ENCODE measurements at places on chromosomes 5 and 9.

- no peak for DNase-seq
Measured at GRCh38 chr5:106171132-106171531, 1499.6 kb downstream of the EFNA5 start.

DNA sequence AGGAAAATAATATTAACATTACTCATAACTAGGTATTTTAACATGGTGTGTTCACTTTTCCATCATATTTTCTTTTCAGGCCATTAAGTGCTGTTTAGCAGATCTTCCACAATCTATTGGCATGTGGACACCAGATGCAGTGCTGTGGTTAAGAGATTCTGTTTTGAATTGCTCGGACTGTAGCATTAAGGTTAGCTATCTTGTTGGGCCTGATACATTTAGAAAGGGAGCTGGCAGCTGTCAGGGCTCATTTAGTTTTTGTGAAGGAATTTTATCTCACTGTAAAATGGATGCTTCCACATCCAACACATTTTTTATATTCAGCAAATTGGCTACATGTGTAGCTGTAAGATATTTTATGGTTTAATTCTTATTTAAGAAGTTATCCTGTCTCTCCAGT is 20.7 kb upstream of the TMOD1 start:
- no peak for DNase-seq

DNA sequence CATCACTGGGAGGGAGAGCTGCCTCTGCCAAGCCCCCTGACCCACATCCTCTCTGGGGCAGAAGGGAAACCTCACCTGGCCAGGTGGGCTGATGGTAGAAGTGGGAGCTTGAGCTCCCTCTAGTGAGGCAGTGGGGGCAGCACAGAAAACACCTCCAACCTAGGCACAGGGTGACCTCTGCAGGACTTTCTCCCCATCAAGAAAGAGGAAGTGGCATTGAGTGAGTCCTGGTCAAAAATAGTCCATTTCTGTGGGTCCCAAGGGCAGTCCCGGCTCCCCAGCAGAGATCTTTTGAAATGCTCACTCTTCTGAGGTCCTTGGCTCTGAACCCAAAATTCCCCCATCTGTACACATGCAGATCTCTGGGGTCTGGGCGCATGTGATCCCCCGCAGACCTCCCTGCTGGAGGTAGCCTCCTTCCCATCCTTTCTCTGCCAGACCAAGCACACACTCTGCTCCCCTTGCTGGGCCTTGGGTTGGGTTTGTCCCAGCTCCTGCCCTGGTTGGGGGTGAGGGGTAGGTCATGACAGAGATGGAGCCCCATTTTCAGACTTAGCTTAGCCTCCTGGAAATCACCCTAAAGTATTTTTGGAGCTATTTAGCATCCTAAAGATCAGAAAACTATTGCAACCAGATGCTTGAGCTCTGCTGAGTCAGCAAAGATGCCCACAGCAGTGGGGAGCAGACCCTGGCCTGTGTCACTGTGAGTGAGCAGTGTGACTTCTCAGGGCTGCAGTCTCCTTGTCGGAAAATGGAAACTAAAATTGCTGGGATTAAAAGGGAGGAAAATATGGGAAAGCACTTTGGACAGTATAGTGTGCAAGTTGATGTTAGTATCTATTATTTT is 41.6 kb upstream of the LCP2 start:
- DNase-seq, result no peak

- DNase-seq, result no peak
Measured at GRCh38 chr5:76514713-76515112, 108.5 kb downstream of the F2RL2 start.

- no peak for DNase-seq
Measured at GRCh38 chr5:82942083-82942881, 134.9 kb downstream of the TMEM167A start.

DNA sequence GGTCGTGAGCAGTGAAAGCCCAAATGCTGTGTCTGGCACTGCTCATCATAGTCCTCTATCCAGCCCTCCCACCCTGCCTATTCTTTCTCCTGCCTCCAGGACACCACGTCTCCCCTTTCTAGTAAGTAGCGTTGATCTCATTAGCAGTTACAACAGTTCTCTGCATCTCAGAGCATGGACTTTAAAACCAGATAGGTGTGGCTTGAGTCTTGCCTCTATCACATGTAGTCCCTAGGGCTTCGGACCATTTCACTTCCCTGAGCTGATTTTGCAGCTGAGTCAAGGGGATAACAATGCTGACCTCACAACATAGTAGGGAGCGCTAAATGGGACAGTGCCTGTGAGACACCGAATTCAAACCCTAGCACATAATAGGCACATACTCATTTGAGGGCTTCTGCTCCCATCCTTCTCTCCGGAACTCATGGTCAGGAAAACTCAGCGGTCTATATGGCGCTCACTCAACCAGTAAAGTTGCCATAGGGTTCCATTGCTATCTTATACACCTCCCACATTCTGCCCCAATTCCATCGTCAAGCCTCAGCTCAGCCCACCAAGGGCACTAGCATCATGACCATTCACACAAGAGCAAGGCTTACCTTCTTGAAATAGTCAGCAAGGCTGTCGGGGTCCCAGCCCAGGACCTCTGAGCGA is 515 bp downstream of the LCP2 start:
- no peak for DNase-seq

GRCh38 chr9:132141948-132142594 is 19.8 kb upstream of the NTNG2 start:
- DNase-seq, result no peak

GRCh38 chr5:137282216-137282615 is 216.9 kb downstream of the SPOCK1 start:
- DNase-seq, result no peak

All from tibial artery (tissue), 4 donors.